ENCODE measurements at places on chromosomes 16 and 17. TPM values are rescaled to one million over a fixed set of nuclear protein-coding genes. Genes with fewer than 3 reads are reported as not detected.
A peak's percentile ranks its signal among the peaks of the same experiment; 100 is the strongest.

Gene SLC43A2
- not detected for polyA plus RNA-seq

Gene MT3
- 12.8 TPM for polyA plus RNA-seq

Gene ZDHHC1
- 11.7 TPM for polyA plus RNA-seq

Gene RNF222
- polyA plus RNA-seq: 0.08 TPM

Gene FOXL1
- 0.52 TPM for polyA plus RNA-seq

Gene MPV17L
- 4.3 TPM for polyA plus RNA-seq

Gene SLC13A2
- not detected for polyA plus RNA-seq

Gene ADAT1
- 43.5 TPM for polyA plus RNA-seq

Gene KRTAP2-3
- polyA plus RNA-seq: 0.57 TPM

Gene GNAO1
- polyA plus RNA-seq: 0.55 TPM

Gene NXPH3
- 1.2 TPM for polyA plus RNA-seq

Gene DNAH17
- 2.4 TPM for polyA plus RNA-seq

Gene HBA2
- 9,702 TPM for polyA plus RNA-seq

Gene TBC1D3H
- polyA plus RNA-seq: not detected

Gene EPN3
- 10.2 TPM for polyA plus RNA-seq

GRCh38 chr16:88073201-88073721, 122.0 kb downstream of the BANP start:
- no peak for DNase-seq

DNA sequence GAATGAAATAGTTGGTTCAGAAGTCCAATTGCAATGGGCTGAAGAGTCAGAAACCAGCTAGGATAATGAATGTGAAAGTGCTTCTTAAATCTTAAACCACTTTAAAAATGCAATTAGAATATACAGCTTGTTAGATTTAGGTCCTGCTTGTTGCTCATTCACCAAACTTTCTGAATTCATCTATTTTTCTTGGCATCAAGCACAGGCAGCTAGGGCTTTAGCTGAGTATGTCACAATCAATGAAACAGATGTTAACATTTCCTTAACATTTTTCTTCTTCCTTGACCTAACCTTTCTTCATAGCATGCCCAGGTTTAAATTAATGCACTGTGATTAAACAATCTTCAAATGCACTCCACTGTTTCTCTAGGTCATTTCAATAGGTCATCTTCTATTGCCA, 14.4 kb downstream of the KIF2B start:
- DNase-seq: no peak

DNA sequence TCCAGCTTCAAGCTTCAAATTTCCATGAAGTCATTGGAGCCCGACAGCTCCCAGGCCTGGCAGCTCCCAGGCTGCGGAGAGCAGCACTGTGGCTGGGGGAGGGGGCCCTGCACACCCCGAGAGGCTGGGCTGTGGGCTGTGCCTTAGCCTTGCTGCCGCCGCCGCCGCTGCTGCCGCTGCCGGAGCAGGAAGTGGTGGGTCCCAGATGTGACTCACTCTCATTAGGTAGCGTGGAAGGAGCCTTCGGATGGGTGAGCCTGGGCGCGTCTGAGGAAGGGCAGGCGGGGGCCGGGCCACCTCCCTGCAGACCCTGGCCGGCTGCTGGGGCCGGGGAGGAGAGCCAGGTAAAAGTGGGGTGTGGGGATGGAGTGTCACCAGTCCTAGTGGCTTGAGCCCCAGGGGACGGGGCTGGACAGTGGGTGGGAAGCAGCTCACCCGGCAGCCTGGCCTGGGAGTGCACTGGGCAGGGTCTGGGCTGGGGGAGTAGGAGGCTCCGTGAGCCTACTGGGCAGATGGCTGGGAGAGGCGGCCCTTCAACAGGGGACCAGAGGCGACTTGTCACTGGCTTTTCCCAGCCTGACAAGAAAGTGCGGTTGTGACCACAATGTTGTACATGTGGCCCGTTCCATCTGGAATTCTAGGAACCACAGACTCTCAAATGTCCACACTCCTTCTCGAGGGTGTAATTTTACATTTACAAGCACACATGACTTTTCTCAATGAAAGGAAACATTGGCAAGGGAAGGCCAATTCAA, at the start of gene ADCY7:
Gene ADCY7, plus strand, starts transcription at position 215 of the 755 bp plus-strand sequence. CDS start 21,629 bp downstream, outside the sequence.
- peak; percentile 31 for DNase-seq

GRCh38 chr16:85415196-85416090, 197.7 kb upstream of the GSE1 start:
- no peak for DNase-seq

GRCh38 chr16:79163691-79164387, 436.7 kb downstream of the MAF start:
- DNase-seq: no peak

DNA sequence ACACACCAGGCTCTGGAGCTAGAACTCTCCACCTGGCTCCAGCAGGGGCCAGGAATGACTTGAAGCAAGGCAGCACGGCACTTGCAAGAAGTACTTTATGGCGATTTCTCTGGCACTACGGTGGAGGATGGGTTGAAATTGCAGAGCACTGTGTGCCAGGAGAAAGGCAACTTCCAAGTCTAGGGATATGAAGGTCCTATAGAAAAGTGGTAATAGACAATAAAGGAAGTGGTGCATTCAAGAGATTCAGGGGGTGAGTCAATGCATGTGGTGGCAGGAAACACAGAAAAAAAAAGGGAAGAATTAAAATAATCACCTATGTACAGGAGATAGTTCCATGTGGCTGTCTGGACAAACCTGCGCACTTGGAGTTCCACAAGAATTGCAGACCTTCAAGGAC, 240.3 kb upstream of the DYNLRB2 start:
- no peak for DNase-seq

DNA sequence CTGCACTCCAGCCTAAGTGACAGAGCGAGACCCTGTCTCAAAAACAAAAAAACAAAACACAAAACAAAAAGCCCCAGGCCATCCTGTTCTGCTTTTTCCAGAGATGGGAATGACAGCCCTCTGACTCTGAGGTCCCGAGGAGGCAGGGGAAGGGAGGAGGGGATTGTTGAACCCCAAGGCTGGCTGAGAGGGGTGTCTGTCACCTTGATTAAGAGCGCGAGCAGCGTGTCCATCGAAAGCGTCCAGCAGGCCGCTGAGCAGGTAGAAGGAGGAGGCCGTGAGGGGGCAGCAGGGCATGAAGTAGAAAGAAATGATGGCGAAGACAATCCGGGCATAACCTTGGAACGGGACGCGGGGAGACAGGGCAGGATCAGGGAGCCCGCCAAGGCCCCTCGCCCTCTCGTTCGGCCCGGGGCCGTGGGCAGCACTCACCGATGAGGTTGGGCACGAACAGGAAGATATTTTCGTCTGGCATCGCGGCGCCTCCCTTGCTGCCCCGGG, 593 bp downstream of the CDIPT start:
- peak; percentile 15 for DNase-seq

- no peak for DNase-seq
These were observed 1.1 kb upstream of the CYLD start for GRCh38 chr16:50740736-50741135.

DNA sequence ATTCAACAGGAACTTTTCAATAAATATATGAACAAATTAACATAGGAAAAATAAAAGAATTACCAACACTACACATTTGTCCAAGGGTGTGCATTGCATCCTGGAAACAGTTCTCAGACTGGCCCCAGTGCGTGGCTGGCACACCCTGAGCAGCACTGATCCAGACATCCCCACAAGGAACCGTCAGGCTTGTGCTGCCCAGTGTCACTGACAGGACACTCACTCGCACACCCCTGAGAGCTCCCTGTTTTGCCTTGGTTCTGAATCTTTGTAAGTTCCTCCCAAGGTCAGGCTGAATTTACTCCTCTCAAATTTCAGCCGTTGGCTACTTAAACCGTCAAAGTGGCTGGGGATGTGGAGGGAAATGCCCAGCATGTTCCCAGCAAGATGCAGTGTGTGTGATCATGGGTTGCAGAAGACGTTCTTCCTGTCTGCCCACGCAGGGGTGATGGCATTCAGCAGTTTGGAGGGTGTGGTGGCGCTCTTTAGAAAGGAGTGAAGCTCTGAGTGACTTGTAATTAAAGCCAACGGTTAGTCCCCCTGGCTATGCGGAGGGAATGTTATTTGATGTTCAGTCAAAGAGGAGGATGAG, 1.7 kb downstream of the MT2A start:
- DNase-seq: peak; percentile 13

DNA sequence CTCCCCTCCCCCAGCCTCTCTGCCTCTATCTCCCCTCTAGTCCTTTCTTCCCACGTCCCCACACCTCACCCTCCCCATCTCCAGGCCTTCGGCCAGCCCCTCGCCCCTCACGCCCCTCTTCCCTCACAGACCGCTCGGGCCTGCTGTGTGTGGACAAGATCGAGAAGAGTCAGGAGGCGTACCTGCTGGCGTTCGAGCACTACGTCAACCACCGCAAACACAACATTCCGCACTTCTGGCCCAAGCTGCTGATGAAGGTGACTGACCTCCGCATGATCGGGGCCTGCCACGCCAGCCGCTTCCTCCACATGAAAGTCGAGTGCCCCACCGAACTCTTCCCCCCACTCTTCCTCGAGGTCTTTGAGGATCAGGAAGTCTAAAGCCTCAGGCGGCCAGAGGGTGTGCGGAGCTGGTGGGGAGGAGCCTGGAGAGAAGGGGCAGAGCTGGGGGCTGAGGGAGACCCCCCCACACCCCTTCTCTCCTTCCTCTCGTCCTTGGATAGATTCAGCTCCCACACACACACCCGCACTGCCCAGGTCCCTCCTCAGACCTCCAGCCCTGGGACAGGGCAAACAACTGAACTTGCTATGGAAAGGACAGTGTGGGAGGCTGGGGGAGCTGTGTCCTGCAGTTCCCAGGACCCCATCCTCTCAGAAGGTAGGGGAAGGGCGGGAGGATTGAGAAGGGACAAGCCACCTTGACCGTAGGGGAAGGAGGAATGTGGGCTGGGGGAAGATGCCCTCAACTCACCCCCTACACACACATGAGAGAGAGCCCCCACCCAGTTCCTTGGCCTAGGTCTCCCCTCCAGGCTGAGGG, 11.1 kb downstream of the NR1D1 start:
- DNase-seq: no peak

- DNase-seq: no peak
These were observed 33.7 kb upstream of the LITAF start for GRCh38 chr16:11620243-11621003.

- DNase-seq: no peak
These were observed 826 bp upstream of the MPO start for GRCh38 chr17:58281511-58282011.

- no peak for DNase-seq
These were observed 72.3 kb downstream of the TOX3 start for GRCh38 chr16:52474679-52475078.

DNA sequence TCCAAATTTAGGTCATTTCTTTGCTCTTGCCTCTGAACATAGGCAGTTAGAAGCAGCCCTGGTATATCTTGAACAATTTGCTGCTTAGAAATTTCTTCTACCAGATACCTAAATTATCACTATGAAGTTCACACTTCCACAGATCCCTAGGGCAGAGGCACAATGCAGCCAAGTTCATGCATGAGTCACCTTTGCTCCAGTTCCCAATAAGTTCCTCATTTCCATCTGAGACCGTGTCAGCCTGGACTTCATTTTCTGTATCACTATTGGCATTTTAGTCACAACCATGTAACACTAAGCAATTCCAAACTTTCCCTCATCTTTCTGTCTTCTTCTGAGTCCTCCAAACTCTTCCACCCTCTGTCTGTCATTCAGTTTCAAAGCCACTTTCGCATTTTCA, 45.0 kb downstream of the KCNJ16 start:
- no peak for DNase-seq

- DNase-seq: no peak
These were observed at the start of gene FAM20A for GRCh38 chr17:68600931-68601564. Gene FAM20A (minus strand): TSS chr17:68601367. CDS start chr17:68600666, 701 bp downstream.

DNA sequence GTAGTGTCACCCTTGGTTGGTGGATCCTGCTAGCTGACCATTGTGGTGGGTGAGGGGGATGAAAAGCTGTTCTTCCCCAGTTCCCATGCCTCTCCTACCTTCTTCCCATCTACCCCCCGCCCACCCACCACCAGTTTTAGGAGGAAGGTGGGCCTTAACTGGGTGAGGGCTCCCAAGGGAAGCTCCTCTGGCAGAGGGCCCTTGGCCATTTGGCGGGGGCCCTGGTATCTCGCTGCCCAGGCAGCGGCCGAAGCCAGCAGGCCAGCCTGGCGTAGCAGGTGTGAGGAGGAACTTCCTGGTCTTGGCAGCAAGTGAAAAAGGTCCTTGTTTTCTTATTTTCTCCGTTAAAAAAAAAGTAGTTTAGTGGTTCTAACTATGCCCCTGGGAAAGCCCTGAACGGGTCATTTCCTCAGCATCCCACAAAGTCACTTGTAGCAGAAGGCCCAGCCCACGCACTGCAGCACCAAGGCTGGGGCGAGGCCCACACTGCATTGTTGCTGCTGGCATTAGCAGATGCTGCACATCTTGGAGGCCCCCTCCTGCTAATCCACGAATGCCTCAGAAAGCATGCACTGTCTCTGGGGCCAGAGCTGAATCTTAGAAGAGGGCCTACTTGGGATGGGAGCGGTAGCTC, 72.5 kb downstream of the MPRIP start:
- DNase-seq: no peak

GRCh38 chr16:84618581-84619460, 943 bp upstream of the COTL1 start:
- no peak for DNase-seq

DNA sequence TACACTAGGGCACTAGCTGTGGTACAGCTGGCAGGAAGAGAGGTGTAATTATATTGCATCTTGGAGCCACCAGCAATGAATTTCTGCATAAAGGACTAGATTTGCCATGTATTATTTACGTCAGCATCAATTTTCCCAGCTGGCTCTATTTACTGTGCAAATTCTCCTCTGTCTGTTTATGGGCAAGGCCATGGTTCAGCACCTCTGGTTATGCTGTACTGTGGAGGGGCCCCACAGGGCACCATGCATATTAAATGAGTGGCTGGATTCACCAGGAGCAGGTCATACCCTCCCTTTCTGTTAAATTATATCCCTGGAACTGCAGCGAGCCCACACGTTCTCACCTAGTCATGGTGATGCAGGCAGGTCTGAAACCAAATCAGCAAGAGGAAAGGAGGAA, 19.8 kb downstream of the RAD51D start:
- DNase-seq: no peak

GRCh38 chr16:4913774-4914525, 23.0 kb downstream of the PPL start:
- no peak for DNase-seq

DNA sequence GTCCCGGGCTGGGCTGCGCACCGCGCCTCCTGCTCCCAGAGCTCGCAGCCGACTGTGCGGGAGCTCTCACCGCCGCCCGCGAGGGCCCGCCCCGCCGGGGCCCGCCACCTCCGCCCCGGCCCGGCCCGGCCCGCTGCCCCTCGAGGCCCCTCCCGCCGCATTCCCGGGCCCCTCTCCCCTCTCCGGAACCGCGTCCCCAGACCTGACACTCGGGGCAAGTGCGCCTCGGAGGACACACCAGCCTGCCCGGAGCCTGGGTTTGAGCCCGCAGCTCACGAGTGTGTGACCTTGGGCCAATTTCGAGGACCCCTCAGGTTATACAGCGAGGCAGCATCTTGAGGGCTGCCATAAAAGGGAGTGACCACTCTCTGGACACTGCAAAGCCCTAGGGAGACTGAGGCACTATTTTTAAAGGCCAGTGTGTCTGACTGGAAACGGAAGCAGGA, 2.0 kb upstream of the GRIN2C start:
- DNase-seq: no peak

GRCh38 chr16:48276102-48276501, 28.8 kb upstream of the ABCC11 start:
- DNase-seq: no peak

- no peak for DNase-seq
These were observed 7.2 kb downstream of the POLR3E start for GRCh38 chr16:22304411-22304810.
